Stimulated activated CD4-positive, alpha-beta T cell treated with anti-CD3 and anti-CD28 coated beads, TNF-alpha, amount 100 ng/mL, for 4 hours (primary cell): ENCODE measurements at places on chromosomes 12 and 14.

- DNase-seq: no peak
These were observed 57.4 kb upstream of the KCNJ8 start for GRCh38 chr12:21831791-21832344.

DNA sequence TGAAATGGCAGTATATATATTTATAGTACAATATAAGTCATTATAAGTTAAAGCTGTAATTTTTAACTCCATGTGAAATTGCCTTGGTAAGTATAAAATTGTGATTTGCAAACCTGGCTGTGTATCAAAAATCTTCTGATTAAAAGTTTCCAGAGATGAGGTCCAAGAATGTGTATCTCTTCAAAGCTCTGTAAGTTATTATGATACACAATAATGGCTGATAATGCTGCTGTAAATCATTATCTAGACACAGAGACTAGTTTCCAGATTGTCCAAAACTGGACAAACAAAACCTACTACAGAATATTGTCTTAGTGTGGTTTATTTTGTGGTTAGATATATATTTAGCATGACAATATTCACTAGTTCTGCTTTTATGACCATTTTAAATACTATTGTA lies 514.8 kb downstream of the SLC6A15 start:
- DNase-seq: no peak

GRCh38 chr12:122959566-122960192 lies 6.6 kb downstream of the ABCB9 start:
- DNase-seq: no peak

DNA sequence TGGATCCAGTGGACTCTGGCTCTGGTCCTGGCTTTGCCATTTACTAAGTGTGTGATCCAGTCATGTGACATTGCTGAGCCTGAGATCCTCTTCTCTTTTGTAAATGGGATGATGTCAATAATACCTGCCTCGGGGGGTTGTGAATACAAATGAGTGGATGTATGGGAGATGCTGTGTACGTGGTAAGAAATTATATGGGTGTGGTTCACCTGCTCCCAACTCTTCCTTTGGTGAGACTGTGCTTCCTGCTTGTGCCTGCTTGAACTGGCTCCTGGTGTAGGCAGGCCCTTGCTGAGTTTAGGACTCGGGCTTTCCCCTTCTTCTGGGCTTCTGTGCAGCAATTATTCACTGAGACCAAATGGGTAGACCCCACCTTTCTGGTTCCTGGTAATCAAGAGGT lies 189.5 kb upstream of the FRMD6 start:
- DNase-seq: no peak

GRCh38 chr14:65294816-65295215 lies 117.7 kb upstream of the FUT8 start:
- DNase-seq: no peak

GRCh38 chr14:89269404-89269803 lies 147.6 kb downstream of the FOXN3 start:
- DNase-seq: no peak

DNA sequence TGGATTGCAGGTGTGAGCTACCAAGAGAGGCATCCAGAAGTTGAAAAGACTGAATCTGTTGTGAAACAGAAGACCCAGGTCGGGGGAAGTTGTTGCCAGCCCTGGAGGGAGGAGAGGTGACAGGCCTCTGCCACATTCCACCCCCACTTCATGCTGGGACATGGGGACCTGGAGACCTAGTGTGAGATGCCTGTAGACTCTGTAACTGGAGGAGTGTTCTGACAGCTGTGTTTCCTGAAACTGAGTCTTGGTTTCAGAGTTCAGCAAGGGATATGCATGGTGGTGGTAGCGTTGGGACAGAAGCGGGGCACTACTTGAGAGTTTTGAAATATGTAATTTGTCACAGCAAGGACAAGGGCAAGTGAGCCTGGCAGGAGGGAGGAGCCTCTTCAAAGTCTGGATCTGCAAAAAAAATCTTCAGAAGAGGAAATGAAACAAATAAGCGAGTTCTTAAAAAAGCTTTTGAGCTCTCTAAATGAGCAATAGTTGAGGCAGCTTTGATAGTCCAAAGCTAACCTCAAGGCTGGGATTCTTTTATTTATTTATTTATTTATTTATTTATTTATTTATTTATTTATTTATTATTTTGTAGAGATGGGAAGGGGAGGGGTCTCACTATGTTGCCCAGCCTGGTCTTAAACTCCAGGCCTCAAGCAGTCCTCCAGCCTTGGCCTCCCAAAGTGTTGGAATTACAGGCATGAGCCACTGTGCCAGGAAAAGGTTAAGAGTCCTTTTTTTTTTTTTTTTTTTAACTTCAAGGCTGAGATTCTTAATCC lies 58.9 kb upstream of the EEA1 start:
- no peak for DNase-seq

- DNase-seq: no peak
These were observed 23.9 kb upstream of the TEX22 start for GRCh38 chr14:105374389-105374788.

DNA sequence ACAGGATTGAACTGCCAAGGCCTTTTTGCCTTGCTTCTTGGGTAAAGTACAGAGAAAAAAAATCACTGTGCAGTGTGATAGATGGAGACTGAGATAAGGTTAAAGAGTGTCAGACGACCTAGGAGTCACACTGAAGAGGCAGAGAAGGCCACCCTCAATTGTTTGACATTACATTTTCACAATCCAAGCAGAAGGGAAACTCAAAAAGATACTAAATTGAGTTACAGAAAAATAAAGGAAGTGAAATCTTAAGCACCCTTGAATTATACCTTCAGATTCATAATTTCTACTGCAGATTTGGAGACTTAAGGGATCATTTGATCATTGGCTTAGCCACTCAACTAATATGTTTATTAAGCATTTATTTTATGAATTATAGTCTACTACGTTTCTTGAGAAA lies 97.1 kb downstream of the MYF5 start:
- DNase-seq: no peak

DNA sequence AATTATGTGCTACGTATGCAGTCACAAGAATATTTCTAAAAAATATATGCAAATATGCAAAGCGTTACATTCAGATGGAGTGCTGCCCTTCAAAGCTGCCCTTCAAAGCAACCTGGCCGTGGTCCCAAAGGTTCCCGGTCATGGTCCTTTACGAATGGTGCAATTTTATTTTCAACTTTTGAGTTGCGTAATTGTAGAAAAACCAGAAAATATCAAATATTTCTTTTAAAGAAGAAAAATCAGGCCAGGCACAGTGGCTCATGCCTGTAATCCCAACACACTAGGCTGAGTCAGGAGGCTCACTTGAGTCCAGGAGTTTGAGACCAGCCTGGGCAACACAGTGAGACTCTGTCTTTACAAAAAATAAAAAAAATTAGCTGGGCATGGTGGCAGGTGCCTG lies 21.4 kb downstream of the CLSTN3 start:
- no peak for DNase-seq

- DNase-seq: no peak
These were observed 2.7 kb downstream of the LRRC43 start for GRCh38 chr12:122185494-122186082.

- no peak for DNase-seq
These were observed 41.3 kb downstream of the WNK1 start for GRCh38 chr12:793711-794110.

- DNase-seq: no peak
These were observed 11.5 kb downstream of the SPTSSA start for GRCh38 chr14:34450542-34450915.

- no peak for DNase-seq
These were observed 7.7 kb downstream of the TNFAIP2 start for GRCh38 chr14:103130965-103131364.

DNA sequence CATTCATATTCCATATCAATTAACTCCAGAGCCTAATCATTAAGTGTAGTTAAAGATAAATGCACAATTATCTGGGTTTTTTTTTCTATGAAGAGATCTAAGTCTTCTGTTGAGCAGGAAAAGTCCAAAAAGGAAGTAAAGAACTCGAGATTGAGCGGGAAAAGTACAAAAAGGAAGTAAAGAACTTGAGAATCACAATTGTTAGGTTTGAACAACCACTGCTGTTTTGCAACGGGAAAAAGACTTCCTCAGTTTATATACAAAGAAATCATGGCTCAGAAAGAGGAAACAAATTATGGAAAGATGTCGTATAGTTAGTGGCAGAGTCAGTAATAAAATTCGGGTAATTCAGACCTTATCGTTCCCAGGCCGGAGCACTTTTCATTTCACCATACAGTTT lies 63.3 kb downstream of the PPP1R12A start:
- no peak for DNase-seq

GRCh38 chr12:97404093-97404492 lies 58.5 kb upstream of the RMST start:
- DNase-seq: no peak

- no peak for DNase-seq
These were observed 218.6 kb upstream of the SLC38A2 start for GRCh38 chr12:46590991-46591703.

DNA sequence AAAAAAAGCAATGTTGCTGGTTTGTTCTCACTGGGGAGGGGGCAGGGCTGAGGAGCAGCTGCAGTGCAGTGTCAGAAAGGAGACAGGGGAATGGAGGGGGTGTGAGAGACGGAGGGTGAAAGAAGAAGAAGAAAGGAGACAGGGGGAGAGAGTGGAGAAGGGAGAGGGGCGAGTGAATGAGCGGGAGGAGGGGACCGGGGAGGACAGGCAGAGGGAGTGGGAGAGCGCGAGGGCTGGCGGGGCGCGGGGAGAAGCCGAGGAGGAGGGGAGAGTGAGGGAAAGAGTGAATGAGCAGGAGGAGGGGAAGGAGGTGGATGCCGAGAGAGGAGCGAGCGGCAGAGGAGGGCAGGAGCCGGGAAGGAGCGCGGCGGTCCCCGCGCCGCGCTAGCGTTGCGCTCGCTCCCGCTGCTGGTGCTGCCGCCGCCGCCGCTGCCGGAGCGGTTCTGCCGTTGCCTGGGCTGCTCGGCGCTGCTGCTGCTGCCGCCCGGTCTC lies at the start of gene NOVA1:
Gene NOVA1 (minus strand): TSS at position 445 of the 492 bp plus-strand sequence. CDS start 597 bp downstream, outside the sequence.
- DNase-seq: no peak
